ENCODE measurements at places on chromosomes 1 and 21.
A peak's percentile ranks its signal among the peaks of the same experiment; 100 is the strongest.

DNA sequence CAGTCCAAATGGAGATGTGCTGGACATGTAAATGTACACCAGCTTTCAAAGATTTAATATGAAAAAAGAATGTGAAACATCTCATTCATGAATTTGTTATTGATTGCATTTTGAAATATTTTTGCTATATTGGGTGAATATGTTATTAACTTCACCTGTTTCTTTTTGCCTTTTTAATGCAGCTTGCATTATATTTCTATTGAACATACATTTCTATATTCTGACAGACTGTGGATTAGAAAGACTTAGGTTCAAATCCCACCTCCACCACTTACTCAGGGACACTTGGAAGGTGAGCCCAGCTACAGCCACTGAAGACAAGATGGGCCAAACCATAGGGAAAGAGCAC lies 37.8 kb downstream of the LRRN2 start:
- DNase-seq, result no peak

DNA sequence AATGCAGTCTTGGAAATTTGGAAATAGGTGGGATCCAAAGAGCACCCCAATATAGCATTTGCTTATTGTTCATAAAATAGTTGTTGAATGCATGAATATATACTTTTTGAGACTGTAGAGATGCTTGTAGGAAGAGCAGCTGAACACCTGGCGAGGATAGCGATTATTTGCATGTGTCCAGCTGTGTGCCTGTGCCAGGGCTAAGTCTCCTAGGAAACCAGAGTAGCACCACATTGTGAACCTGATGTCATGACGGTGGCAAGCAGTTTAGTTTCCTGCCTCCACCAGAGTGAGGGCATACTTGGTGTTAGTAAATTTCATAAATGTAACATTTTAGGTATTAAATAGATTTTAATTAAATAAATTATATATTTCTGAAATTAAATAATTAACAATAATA lies 37.3 kb upstream of the IRF2BP2 start:
- DNase-seq, result no peak

DNA sequence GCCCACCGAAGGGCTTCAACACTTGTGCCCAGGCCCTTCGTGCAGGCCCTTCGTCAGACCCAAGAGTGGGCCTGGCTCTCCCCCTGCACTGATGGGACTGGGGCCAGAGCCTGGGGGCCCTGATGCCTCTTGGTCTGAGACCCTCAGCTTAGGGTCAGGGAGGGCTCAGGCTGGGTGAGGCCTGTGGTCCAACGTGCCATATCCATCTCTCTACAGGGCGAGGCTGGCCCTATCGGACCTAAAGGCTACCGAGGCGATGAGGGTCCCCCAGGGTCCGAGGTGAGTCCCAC lies 15.6 kb downstream of the COL6A1 start:
- DNase-seq, result no peak

DNA sequence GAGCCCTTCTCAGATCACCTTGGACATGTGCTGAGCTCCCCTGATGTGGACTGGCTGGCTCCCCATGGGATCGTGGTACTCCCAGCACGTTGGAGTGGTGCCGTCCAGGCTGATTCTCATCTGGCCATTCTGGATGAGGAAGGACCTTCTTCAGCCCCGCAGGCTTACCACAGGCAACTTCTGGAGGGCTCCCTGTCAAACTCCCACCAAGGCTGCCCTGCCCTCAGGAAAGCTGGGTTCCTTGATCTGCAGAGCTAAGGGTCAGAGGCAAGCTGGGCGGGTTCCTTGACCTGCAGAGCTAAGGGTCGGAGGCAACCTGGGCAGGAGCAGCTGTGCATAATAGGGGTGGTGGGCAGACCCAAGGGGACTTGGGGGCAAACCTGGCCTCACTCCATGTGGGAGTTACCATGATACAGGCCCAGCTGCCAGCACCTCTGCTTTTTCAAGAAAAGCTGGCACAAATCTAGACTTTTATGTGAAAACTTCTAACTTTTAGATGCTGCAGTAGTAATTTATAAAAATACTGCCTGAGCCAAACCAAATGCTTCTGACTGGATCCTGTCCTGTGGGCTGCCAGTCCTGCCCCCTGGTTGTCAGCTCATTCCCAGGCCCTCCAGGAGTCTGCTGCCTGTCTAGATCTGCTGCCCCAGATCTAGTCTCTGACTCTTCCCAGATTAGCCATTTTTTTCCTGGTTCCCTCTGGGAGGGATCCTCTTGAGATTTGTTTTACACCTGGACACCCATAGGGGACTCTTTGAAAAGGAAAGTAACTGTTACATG lies 5.6 kb upstream of the THEM5 start:
- DNase-seq, result no peak

DNA sequence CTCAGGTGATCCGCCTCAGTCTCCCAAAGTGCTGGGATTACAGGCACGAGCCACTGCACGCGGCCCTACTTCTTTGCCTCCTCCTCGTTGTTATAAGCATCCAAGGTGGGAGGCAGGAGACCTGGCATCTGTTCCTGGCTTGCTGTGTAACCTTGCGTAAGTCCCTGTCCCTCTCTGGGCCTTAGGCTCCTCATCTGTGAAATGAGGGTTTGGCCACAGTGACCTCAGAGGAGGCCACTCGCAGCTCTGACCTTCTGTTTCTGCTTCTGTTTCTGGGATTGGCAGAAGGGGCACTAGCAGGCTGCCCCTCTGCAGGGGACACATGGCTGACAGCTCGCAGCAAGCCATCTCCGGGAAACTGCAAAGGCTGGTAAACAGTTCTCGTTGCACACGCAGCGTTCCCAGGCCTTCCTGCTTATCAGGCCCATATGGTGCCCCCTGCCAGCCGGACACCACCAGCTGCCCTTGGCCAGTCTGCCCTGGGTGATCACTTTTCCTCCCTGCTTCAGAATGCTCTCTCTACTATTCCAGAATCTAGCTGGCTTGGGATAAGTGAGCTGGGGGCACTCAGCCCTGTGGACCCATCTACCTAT lies 2.6 kb upstream of the LDLRAP1 start:
- DNase-seq, result no peak

- no peak for DNase-seq
Measured at GRCh38 chr1:148373192-148373925, 109.7 kb downstream of the PPIAL4G start.

GRCh38 chr1:184838504-184838951 lies 83.9 kb upstream of the EDEM3 start:
- peak; percentile 71 for DNase-seq

DNA sequence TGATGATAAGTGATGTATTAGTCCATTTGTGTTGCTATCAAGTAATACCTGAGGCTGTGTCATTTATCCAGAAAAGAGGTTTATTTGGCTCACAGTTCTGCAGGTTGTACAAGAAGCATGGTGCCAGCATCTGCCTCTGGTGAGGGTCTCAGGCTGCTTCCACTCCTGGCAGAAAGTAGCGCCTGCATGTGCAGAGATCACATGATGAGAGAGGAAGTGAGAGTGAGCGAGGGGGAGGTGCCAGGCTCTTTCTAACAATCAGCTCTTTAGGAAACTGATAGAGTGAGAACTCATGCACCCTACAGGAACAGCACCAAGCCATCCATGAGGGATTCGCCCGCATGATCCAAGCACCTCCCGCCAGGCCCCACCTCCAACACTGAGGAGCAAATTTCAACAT lies 2.2 kb upstream of the FHAD1 start:
- no peak for DNase-seq

- DNase-seq, result no peak
Measured at GRCh38 chr1:27348861-27349783, 7.3 kb downstream of the SYTL1 start.

- DNase-seq, result no peak
Measured at GRCh38 chr1:2224170-2224584, 3.9 kb upstream of the SKI start.

GRCh38 chr1:151773702-151774101 lies 10.4 kb upstream of the MRPL9 start:
- no peak for DNase-seq
